Activated naive CD8-positive, alpha-beta T cell treated with anti-CD3 and anti-CD28 coated beads for 36 hours (primary cell): ENCODE measurements at places on chromosomes 3 and 15. TPM values are rescaled to one million over a fixed set of nuclear protein-coding genes. Genes with fewer than 3 reads are reported as not detected.

- no peak for DNase-seq
These were observed 66.3 kb downstream of the GTPBP8 start for GRCh38 chr3:113057117-113057516.

GRCh38 chr3:50182533-50183099 is 8.8 kb upstream of the GNAT1 start:
- DNase-seq = no peak

The RETNLB gene
- not detected for total RNA-seq

The ZPLD1 gene
- total RNA-seq = not detected

DNA sequence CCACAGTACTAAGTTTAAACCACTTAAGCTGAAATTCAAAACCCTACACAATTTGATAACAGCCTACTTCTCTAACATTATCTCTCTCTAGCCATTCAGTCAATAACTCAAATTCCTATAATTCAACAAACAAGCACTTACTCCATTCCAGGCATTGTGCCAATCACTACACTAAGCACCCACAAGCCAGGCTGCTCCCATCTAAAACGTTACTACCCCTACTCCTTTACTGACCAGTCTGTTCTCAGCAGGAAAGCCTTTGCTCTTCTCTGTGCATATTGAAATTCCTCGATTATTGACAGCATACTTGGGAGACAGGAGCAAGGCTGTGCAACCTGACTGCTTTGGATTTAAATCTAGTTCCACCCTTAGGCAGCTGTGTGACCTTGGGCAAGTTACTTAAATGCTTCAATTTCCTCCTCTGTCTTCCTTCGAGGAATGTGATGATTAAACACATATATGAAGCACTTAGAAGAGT is 177.2 kb upstream of the THBS1 start:
- no peak for DNase-seq

DNA sequence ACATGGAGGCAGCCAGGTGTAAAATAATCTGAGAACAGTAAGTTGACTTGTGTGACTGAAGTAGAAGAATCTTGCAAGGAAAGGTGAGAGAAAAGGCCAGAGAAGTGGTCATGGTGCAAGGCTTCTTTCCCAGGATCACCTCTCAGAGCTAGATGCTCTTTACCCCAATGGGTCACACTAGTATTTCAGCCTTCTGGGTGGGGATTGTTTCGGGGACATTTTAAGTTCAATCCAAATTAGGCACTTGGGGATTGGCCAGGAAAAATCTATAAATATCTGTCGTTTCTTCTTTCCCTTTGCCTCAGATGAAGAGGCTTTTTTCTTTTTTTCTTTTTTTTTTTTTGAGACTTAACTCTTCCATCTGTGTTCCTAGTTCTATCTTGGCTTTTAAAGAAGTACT is 188.0 kb downstream of the KLHL25 start:
- no peak for DNase-seq
